ENCODE measurements at places on chromosomes 2 and 18.

DNA sequence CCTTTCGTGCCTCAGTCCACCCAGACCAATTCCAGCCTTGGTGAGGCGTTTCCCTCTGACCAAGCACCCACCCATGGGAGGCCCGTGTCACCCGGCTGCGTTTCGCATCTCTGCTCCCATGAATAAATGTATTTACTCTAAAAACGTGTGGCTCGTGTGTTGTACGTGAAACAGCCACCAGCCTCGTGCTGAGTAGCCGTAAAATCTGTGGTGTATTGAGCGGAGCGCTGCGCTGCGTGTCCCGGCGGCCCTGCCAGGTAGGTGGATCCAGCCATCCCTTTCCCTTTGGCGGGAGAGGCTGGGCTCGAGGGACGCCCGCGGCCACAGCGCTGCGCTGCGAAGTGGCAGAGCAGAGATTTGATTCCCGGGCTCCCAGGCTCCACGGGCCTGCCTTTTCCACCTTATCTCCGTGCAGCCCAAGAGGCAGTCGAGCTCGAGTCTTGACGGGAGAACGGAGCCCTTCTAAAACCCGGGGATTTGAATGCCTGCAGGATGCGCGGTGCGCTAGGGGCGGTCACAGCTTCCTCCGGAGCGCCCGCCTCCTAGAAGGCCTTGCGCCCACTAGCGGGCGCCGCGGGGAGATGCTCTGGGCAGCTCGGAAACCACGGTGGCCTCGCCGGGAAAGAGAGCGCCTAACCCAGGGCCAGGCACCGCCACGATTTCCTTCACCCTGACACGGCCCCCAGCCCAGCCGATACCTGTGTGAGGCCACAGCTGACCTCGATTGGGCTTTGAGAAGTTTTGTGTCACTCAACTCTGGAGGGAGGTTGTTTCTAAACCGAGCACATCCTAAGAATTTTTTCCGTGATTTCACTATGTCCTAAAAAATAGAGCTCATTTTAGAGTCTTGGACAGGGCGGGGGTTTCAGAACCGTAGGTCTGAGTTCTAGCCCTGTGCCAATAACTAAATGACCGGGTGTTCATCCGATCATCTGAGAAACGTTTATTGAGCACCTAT is 3.9 kb upstream of the PSMD1 start:
- peak; percentile 89 for DNase-seq

GRCh38 chr2:131152074-131152473 is 46.9 kb downstream of the PLEKHB2 start:
- no peak for DNase-seq

DNA sequence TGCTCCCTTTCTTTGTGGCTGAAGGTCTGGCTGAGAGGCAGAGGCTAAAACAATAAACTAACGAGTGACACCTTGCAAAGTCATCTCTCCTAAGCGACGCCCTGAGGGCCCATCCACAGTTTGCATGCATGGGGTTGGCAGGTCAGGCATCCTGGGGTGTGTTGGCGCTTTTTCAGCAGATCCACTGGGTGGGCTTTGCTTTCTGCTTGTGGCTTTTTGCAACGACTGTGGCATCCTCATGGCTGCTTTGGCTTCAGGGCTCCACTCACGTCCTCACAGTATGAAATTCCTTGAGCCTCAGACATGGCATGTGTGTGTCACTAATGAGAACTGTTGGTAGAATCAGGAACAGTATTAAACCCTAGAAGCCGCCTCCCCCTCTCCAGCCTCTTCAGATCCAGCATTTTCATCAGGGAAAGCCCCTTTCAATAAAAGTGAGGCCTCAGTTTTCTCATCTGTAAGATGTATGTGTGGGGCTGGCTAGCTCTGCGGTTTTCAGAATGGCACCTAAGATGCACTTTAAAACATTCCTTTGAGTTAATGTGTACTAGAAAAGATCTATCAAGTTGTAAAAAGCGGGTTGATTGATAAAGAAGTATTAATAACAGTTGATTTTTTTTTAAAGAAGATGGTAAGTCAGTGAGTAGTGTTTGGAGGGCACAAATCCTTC is 72.5 kb downstream of the SH3BP4 start:
- no peak for DNase-seq

DNA sequence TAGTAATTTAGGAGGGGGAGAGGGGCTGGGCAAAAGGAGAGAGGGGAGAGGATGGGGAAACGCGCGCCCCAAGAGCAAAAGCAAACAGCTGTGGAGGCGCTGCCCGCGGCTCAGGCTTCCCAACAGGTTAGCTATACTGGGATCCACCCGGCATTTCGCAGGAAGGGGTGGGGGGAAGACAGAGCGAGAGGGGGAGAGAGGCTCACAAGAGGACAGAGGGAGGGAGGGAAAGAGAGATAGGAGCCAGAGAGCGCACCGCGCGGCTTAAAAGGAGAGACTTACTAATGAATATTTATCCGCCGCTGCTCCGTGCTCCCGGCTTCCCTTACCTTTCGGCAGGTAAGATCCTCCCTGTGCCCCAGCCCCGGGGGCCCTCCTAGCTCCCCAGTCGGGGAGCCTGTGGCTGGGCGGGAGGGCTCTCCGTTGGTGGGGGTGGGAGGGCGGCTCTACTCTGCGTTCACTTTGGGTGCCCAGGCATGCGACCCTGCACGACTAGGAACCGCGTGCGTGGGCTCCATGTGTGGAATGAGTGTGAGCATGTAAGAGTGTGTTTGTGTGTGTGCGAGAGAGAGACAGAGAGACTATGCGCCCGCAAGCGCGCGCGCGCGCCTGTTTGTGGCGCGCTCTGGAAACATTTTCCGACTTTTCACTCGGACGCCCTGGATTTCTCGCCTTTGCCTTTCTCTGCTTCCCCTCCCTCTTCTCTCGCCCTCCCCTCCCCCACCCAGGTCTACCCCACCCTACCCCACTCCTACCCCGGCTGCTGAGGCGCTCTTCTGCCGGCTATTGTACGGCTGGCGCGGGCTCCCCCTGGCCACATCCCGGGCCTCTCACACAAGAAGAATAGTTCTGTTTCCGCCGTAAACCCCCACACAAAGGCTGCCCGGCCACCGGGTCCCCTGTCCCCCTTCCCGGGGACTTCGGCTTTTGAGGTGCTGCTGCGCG is 7.2 kb upstream of the SIX3 start:
- DNase-seq, result no peak

GRCh38 chr2:55590810-55591440 is 26.5 kb downstream of the PPP4R3B start:
- DNase-seq, result no peak

DNA sequence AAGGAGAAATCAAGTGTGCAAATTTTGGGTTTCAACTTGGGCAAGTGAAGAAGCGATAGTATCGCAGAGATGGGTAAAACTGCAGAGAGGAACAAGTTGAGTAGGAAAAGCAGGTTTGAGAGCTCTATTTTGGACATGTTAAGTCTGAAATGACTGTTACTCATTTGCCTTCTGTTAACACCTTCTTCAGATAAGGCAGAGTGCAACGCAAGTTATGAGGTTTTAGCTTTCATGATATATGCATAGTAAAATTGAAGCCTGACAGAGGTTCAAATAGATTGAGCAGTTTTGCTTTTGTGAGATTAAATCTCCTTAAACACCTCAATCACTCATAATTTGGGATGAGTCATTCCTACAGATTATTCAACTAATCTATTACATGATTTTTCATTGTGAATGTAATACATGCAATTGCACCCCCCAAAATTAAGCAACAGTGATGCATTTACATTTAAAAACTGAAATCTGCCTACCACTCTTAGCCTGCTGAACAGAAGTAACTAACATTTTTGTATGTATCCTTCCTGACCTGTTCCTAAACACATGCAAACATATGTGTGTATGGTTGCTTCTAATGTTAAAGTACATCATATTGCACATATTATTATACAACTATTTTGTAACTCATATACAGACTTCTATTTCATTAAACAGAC is 575.4 kb downstream of the ARHGAP15 start:
- DNase-seq, result no peak

DNA sequence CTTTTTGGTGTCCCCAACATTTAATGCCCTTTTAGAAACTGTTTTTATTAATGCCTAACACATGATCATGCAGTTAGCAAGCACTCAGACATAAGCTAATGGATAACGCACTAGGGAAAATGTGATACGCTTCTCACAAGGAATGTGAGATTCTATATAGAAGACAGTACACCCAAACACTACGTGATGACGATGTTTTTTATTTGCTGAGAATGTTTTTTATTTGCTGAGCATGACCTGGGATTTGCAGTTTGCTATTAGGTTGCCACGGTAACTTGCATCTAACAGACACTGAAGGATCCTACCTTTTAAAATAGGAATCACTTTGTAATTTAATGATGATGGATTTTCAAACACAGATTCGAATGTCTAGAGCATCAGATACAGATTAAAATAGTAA is 4.9 kb downstream of the SMC6 start:
- DNase-seq, result no peak

DNA sequence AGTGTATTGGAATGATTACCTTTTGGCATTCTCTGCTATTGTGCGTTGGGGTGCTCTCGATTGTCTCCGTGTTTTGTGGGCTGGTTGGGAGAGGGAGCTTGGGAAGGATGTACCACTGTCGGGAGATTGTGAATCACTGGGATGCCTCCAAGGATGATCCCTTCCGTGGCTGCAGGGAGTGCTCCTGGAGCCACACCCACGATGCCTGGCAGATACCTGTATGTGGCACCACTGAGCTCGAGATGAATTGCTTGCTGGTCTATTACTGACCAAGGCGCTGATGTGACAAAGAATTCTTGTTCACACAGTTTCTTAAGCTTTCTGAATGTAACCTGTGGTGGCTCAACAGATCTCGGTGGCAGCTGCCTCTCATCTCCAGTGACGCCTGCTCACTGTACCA is 159.7 kb upstream of the LHCGR start:
- DNase-seq, result no peak

GRCh38 chr18:62876828-62877227 is 161.5 kb downstream of the PHLPP1 start:
- no peak for DNase-seq

- no peak for DNase-seq
These were observed 6.8 kb downstream of the NEU4 start for GRCh38 chr2:241815477-241816430.

GRCh38 chr18:25166113-25166512 is 185.9 kb downstream of the ZNF521 start:
- no peak for DNase-seq

GRCh38 chr2:135785032-135785431 is 43.4 kb downstream of the UBXN4 start:
- no peak for DNase-seq

DNA sequence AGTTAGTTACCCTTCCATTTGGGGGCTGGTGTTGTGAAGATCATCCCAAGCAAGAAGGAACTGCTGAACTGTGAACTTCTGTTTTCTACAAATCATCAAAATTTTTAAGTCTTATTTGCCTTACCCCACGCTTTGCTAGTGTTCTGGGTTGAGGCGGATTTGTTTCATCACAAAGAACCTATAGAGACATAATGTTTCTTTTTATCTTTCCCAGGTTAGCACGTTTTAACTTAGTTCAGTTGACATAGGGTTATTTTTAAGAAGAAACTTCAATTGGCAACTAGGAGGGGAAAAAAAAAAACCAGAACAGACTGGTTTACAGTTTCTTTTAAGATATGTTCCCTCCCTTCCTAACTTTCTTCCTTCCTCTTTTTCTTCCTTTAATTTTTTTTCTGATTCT is 31.1 kb upstream of the CERS6 start:
- DNase-seq, result no peak

DNA sequence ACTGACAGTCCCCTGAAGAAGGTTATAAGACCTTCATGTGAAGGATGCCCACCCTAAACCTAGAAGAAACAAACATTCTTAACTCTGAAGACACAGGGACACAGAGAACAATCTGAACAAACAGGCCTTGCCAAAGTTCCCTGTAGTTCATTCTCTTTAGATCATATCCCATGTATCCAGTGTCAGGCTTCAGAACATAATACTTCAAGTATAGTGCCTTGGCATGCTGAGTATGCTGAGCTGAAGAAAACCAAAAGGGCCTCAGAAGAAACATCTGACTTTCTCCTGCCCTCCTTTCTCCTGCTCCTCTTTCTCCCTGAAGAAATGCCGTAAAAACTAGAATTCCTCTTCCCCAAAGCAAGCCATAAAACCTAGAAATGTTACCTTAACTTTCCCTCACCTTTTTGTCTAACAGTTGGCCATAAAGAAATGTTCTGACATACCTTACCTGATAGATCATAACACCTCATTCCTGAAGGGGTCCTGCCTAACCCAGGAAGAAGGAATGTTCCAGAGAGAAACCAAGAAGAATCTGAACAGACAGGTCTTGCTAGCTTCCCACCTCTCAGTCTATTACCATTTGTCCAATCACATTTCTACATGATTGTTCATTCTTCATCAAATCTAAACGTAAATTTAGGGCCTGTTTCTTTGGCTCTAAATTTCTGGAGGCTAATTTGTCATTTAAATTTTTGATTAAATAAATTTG is 160.1 kb upstream of the ZC3H15 start:
- no peak for DNase-seq

GRCh38 chr2:97963079-97963406 is 32.7 kb downstream of the TMEM131 start:
- no peak for DNase-seq

DNA sequence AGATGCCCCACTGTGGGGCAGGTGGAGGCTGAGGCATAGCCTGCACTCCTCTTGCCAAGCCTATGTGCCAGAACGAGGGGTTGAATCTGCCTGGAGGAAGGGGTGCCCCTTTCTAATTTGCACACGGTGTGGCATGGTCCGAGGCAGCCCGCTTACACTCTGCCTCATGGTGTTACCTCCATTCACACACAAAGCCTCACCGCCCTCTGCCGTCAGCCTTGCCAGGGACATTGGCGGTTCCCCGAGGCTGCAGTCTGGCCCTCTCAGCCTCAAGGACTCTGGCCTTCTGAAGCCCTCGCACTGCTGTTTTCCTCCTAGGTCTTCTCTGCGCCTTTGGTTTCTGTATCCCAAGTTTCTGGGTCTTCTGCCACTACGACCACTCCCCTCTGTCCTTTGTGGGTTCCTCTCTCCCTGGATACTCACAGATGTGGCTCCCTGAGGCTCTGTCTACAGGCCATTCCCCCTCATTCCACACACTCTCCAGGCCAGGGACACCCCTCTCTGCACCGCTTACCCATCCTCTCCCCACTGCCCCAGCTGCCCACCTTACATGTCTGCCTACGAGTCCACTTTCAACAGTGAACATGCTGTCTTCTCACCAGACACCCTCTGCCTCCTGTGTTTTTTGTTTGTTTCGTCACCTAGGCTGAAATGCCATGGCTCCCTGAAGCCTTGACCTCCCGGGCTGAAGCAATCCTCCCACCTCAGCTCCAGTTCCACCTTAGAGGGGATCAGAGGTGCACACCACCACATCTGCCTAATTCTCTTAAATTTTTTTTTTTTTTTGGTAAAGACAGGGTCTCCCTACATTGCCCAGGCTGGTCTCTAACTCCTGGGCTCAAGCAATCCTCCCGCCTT is 7.9 kb upstream of the ASPRV1 start:
- DNase-seq, result no peak

- no peak for DNase-seq
These were observed 32.2 kb upstream of the PIK3C3 start for GRCh38 chr18:41922841-41923240.

GRCh38 chr18:75779450-75779849 is 351.9 kb upstream of the SMIM21 start:
- DNase-seq, result no peak

DNA sequence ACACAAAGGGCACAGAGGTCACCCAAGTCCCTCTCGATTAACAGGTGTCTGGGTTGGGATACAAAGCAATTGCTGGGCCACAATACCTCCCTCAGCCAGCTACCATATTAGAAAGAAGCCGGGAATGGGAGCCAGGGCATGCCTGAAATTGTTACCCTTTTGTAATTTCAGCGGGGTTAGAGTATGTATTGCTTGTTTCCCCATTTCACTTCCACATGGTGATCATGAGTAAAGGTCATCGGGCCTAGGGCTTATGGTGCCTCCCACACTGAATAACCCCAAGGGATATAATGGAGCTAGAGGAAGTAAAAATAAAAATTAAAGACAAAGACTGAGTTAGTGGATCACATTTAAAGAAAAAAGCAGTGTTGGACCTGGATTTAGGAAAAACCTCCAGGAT is 437.2 kb upstream of the KLHL29 start:
- DNase-seq, result no peak

Measured in dorsolateral prefrontal cortex (tissue), 122 donors.